ENCODE measurements at places on chromosomes 11 and 22.
A peak's percentile ranks its signal among the peaks of the same experiment; 100 is the strongest.

GRCh38 chr22:20550851-20551744 lies 43.7 kb downstream of the MED15 start:
- DNase-seq, result no peak

DNA sequence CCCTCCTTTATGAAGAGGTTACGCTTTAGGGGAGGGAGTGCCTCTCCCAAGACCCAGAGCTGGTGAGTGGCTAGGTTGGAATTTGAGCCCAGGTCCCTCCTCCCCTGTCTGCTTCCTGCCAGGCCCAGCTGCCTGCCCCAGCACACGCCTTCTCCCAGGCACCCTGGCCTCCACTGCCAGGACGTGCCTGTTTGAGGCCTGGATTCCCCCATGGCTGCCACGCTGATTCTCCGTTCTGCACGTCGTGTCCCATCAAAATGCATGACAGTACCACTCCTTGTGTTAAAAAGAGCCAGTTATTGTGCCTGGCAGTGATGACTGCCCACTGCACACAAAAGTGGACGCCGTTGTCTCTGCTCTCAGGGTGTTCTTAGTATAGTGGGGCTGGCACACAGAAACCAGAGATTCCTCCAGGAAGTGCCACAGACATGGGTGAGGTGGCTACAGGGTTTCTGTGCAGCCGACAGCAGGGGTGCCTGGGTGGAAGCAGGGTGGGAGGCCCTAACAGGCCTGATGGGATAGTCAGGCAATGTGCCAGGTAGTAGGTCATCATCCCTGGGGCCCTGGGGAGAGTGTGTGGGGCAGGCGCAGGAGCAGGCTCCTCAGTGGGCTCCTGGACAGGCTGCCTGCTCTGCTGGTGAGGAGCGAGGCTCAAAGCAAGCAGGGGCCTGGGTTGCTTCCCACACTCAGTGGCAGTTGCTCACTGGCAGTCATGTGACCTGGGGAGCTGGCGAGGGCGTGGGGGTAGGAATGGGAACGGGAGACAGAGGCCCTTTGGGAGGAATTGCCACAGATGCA lies 24.2 kb downstream of the MED15 start:
- peak; percentile 73 for DNase-seq

GRCh38 chr22:41598081-41598480 lies 8.4 kb upstream of the PMM1 start:
- DNase-seq, result peak; percentile 36

- no peak for DNase-seq
Observed at GRCh38 chr11:71336996-71337754, 84.8 kb upstream of the SHANK2 start.

- no peak for DNase-seq
Observed at GRCh38 chr11:34633990-34634693, 13.2 kb downstream of the EHF start.

- DNase-seq, result no peak
Observed at GRCh38 chr11:23490557-23491235, 630.4 kb upstream of the CCDC179 start.

DNA sequence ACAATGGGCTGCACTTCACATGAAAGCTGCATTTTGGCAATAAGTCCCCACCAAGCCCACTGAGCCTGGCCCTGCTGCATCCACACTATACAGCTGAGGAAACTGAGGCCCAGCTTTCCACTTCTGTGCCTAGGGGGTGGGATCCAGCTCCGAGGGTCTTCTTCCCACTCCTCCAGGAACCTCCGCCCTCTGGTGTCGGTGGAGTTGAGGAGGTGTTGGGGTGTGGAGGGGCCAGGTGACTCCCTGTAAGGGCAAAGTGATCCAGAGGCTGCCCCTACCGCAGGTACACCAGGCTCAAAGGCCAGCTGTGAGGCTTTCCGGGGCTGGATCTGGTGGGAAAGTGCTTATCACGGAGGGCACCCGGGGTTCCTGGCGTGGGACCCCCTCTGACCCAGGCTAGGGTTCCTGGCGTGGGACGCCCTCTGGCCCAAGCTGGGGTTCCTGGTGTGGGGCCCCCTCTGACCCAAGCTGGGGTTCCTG lies 125.0 kb downstream of the KCNQ1 start:
- no peak for DNase-seq

DNA sequence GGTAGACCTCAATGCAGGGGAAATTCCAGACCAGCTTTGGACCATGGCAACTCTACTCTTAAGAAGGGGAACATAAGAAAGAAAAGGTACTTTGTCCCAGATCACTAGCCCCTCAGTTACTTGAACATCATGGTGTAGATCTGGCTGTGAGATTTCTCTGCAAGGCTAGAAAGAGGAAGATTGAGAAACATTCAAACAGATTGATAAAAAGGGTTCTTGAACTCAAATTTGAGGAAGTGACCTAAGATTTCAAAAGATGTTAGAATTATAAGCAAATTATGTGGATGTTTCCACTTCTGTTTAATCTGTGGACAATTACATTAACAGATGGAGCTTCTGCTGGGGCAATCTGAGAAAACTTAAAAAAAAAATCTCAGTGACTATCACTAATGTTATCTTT lies 21.8 kb upstream of the UPB1 start:
- no peak for DNase-seq

DNA sequence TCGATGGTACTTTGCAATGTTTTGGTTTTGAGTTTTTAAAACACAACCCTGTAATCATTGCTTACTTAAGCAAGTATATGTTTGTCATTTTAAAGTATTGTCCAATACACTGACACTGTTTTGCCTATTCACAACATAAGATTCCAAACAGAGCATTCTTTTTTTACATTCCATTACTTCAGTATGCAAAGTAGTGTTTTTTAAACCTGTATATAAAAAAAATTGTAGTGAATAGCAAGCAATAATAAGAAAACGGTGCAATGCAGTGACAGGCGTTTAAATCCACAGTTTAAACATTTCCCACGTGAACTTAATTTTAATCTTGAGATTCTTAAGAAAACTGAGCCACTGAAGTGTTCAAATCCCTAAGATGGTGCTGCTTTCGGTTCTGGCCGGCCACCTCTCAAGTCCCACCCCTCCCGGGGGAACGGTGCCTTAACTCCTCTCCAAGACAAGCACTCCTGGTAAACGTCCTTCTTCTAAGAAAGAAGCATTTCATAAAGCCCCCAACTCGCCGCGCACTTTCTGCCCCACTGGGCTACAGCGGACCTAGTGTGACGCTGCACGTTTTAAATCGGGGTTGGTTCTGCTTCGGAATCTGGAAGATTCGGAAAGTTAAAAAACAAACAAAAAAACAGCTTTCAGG lies 2.9 kb downstream of the PGR start:
- no peak for DNase-seq

GRCh38 chr11:67309661-67310061 lies 6.3 kb downstream of the SSH3 start:
- no peak for DNase-seq

DNA sequence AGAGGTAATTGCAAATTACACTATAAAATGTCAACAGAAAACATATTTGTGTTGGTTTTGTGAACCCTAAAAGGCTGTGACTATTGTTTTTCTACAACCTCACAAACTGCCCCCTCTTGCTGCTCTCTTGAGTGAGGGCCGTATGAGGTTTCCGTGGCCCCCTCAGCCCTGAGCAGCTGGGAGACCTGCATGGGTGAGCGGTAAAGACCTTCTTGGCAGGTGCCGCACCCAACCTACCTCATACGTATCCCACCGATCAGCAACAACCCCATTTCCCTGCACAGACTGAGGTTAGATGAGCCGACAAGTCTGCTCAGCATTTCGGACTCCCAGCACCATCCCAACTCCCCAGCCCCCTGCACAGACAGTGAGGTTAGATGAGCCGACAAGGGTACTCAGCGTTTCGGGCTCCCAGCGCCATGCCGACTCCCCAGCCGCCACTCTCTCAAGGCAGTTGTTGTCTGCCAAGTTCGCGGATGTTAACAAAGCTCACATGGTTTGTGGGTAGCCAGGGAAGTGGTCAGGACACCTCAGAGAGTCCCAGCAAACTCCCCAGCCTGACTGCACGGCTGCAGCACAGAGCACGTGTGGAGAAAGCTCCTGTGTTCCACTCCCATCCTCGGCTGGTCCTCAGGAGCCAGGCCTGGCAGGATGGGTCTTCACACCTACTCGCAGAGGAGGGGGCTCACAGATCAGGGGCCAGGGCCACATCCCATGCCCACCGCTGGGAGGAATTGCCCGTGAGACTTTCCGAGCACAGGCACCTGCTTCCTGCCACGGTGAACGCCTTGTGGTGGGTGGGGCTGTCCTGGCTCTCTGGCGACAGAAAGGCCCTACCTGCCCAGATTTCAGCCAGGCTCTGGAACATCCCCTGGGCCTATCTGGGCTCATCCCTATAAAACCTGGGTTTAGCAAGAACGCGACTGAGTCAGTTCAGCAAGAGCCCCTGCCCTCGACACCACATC lies 502.9 kb downstream of the BRD1 start:
- DNase-seq, result no peak

DNA sequence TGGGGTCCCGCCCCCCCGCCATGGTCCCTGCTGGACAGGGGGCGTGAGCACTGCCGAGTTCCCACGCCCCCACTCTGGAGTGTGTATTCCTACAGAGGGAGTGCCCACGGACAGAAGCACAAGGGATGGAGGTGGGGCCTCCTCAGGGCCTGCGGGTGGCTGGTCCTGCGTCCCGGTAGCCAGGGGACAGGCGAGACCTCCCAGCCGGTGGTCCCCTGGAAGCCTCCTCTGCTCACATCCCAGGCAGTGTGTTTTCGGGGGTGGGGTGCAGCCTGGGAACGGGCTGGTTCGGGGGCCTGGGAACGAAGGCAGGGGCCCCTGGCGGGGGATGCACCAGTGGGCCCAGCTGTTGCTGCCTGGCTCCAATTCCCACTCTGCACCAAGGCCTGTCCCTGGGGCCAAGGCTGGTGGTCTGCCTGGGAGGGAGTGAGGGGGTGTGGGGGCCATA lies 16.1 kb downstream of the GP1BB start:
- DNase-seq, result no peak

- no peak for DNase-seq
Observed at GRCh38 chr11:2379466-2380174, 2.5 kb downstream of the CD81 start.
